ENCODE measurements at places on chromosomes 11 and 22.

GRCh38 chr11:13728076-13728475 lies 59.6 kb downstream of the FAR1 start:
- DNase-seq, result no peak

- DNase-seq, result no peak
Observed at GRCh38 chr22:38317995-38318715, 922 bp upstream of the CSNK1E start.

DNA sequence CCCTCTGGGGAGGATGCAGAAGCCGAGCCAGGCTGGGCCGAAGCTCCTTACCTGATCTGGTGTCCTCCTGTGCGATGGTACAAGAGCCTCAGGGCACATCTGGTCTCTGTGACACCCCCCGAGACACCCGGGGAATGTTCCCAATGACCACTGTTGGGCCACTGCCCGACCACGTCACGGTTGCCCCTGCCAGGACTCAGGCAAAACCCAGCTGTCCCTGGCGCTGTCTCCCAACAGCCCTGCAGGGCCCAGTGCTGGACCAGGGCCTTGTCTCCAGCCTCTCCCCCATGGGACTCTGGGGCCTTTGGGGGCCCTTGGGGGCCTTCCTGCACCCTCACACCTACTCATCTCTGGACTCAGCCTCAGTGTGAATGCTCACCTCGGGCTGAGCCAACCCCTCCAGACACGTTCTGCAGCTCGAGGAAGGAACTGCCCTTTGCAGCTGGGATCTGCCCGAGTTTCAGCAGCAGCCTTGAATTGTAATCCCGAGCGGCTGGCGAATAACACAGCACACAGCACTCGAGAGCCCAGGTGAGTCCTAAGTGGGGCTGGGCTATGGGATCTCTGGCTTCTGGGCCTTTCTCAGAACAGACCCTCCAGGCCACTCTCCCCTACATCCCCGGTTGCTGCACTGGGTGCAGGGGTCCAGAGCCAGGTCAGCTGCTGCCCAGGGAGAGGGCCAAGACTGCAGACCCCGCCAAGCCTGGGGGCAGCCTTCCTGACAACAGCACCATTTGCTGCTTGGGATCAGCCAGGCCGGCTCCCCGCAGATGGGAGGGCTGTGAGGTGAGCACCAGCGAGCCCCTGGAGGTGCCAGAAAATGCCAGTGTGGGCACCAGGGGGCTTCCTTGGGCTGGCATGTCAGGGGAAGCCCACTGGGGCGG lies 39.8 kb downstream of the RTN4R start:
- no peak for DNase-seq

DNA sequence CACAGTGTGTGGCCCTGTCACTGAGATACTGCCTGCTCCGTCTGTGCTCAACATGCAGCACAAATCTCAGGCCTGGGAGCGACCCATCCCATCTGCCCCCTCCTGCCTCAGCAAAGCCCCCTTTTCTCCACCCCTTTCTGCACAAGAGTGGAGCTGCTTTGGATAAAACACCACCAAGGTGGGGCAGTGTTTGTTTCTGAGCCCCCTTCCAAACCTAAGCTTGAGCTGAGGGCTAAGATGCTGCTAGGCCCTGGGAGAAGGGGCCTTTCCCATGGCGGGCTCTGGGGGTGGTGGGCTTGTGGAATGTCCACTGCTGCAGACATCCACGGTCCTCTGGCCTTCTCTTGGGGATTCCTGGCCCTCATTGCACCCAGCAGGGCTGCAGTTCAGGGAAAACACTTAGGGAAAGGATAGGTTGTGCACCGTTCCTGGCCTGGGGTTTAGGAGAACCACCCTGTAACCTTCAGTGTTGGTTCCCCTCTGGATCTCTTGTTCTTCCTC lies 594.1 kb downstream of the TBC1D22A start:
- DNase-seq, result no peak

GRCh38 chr11:2551131-2551530 lies 106.3 kb downstream of the KCNQ1 start:
- DNase-seq, result no peak

DNA sequence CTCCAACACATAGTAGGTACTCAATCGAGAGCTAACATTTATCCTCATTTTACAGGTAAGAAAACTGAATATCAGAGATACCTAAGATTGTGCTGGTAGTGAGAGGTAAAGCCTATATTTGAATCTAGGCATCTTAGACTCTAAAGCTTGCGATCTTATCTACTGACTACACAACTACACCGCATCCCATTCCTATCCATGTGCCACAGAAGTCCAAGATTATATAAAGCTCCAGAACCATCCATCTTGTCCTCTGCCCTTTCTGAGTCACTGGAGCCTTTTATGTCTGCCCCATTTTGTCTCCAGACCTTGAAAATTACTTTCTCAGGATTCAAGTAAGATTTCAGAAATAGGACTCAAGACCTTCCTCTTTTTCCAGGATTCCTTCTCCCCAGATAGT lies 84.4 kb downstream of the OR5AK2 start:
- no peak for DNase-seq

- DNase-seq, result no peak
Observed at GRCh38 chr11:29713831-29714320, 303.0 kb downstream of the KCNA4 start.

DNA sequence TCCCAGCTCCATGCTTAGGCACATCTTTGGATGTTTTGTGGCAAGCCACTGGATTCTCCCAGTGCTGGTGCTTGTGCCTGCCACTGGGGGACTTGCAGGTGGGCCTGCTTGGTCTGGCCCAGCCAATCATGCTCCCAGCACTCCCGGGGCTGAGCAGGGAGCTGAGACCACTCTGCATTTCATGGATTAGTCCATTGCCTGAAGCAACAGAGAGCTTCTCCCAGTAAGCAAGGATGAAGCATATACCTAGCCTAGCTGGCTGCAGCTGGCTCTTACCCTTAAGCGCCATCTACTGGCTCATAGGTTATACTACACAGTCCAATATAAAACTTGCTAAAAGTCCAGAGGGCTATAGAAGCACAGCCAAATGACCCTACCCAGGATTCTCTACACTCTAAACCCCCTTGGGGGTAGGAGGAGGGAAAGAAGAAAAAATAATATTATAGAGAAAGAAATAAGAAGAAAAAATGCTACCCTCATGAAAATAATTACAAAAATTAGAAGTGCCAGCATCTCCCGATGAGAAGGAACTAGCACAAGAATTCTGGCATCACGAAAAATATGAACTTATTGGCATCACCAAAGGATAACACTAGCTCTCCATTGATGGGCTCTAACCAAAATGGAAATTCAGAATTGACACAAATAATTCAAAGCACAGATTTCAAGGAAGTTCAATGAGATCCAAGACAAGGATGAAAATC lies 275.3 kb downstream of the C11orf87 start:
- DNase-seq, result no peak

DNA sequence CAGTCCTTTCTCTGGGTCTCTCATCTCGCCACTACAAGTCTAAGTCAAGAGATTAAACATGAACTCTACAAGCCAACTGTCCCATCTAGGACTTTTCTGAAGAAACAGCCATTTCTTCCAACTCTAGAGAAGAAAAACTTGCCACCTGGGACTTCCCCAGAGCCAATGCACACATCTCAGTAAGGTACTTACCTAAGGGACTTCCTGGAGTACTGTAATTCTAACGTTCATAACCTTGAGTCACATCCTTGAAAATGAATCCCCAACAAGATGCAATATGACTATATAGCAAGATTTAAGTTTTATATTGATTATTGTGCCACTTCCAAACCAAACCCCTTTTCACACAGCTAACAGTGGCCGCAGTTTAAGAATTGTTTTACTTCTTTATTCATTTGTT lies 11.9 kb upstream of the ISX start:
- no peak for DNase-seq

DNA sequence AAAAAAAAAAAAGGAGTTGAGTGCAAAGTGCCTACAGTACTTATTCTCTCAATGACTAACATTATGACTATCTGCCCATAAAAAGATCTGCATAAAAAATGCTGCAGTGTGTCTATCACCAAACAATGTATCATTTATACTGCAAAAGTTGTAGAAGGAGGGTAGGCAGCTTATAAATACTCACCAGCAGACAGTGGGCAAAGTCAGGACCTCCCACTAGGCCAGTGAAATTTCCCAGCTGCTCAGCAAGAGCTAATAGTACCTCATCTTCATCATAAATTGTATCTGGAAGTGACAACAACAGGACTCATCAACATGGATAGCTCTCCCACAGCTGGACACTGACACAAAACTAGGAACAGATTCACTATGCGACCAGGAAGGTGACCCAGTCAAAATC lies 1.6 kb downstream of the PPP2R1B start:
- no peak for DNase-seq

GRCh38 chr22:22018825-22019658 lies 36.5 kb upstream of the TOP3B start:
- DNase-seq, result no peak

DNA sequence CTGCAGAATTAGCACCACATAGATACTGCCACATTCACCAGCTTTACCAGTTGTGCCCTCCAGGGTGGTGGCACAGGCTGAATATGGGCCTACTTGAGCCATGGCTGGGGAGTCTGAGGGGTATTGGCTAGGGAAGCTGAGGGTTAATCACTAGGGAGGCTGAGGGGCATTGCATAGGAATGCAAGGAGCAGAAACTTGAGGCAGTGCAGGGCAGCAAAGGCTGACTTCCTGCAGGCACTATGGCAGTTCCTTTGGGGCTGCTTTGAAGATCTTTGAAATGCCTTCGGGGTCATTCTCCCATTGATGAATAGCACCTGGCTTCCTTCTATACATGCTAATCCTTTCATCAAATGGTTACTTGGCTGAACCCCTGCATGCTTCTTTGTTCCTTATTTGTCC lies 171.5 kb downstream of the RCN1 start:
- DNase-seq, result no peak

- DNase-seq, result no peak
Observed at GRCh38 chr22:33745501-33745900, 174.8 kb downstream of the LARGE1 start.

All from stimulated activated CD8-positive, alpha-beta memory T cell treated with anti-CD3 and anti-CD28 coated beads, Interleukin-4, amount 100 ng/mL, for 4 hours (primary cell).